ENCODE measurements at places on chromosomes 13 and 19.

GRCh38 chr13:71082631-71083030 lies 784.4 kb downstream of the DACH1 start:
- DNase-seq: no peak

- DNase-seq: no peak
These were observed 16.0 kb downstream of the MAG start for GRCh38 chr19:35307931-35308330.

DNA sequence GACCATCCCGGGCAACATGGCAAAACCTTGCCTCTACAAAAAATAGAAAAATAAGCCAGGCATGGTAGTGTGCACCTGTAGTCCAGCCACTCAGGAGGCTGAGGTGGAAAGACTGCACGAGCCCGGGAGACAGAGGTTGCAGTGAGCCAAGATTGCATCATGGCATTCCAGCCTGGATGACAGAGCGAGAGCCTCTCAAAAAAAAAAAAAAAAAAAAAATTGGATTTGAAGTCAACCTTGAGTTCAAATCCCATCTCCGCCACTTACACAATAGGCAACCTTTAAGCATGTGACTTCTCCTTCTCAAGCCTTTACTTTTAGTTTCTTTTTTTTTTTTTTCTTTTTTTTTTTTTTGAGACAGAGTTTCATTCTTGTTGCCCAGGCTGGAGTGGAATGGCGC lies 12.0 kb downstream of the KASH5 start:
- no peak for DNase-seq

DNA sequence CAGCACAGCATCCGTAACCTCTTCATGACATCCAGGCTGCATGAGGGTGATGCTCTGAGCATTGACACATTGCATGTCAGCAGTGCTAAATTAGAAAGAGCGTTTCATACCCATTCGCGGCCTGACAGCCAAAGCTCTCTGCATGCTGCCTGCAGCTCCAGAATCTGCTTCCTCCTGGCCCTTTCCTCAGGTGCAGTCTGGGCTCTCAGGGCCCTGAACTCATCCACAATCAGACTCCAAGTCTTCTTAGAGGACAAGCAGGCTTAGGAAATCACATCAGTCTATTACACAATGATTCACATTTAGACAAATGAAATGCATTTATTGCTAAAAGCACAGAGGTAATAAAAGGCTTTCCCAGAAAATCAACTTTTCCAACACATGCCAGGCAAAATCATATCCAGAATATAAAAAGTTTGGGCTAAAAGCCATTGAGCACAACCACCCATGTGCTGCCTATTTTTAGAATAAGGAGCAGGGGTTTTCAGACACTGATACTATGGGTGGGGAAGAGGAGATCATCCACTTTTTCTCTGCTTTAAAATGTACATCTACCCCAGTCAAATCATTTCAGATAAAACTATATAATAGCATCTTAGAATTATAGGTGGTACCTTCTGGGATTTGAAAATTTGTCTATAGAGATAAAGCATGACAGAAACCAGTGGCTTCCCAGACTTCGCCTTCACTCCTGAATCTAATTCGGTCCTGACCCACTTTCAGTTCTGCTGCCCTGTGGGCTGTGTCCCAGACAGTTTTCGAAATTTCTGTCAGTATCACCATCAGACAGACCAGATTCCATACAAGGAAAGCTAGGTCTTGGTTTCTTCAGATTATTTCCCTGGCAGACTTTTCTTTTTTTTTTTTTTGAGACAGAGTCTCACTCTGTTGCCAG lies 109.3 kb downstream of the COL4A2 start:
- no peak for DNase-seq

GRCh38 chr19:34431681-34432402 lies 3.7 kb downstream of the UBA2 start:
- DNase-seq: no peak

DNA sequence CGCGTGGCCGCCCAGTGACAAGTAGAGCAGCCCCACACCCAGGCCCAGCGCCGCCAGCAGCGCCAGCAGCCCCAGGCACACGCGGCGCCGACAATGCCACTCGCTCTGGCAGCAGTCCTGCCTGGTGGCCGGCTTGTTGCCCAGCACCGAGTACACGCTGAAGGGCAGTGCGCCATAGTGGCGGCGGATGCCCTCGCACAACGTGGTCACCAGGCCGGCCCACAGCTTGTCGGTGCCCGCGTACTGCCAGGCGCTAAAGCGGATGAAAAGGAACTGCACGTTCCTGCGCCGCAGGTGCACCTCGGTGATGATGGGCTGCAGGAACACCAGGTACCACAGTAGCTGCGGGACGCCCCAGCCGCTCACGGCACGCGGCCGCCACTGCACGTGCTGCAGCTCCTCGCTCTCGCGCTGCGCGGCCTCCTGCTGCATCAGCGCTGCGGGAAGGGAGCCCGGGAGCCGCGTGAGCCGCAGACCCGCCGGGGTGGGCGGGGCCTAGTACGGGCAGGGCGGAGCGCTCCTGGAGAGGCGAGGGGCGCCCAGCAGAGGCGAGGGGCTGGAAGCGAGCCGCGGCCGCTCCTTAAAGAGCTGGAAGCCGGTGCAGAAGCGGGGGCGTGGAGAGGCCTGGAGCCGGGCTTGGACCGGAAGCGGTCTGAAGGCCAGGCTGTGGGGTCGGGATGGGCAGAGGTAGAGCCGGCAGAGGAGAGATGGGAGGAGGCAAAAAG lies 7.3 kb downstream of the NKPD1 start:
- DNase-seq: peak; percentile 78
